SJCRH30 (cell line): ENCODE measurements at places on chromosomes 13 and 19. TPM values are rescaled to one million over a fixed set of nuclear protein-coding genes. Genes with fewer than 3 reads are reported as not detected.

DNA sequence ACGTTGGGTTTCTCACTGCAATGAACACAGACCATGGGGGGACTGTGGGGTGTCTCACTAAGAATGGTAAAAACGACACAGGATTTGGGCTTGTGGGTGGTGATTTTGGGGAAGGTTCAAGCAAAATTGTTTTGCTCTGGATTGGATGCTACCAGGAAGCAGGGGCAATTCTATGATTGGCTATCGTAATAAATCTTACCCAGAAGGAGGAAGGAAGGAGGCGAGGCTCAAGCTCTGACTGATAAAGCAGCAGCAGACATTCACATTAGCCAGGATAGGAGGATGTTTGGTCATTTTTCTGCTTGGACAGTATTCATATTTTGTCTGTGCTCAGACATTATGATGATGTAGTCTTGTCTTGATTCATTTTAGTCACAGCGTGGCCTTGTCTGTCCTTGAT lies 1.5 kb downstream of the ZNF576 start:
- H3K4me3 ChIP-seq = no peak overlapping the region
- peaks cover 3% of the 10 kb centered on the region for H3K36me3 ChIP-seq
- no peak overlapping the region for H3K27ac ChIP-seq
- no peak for DNase-seq

DNA sequence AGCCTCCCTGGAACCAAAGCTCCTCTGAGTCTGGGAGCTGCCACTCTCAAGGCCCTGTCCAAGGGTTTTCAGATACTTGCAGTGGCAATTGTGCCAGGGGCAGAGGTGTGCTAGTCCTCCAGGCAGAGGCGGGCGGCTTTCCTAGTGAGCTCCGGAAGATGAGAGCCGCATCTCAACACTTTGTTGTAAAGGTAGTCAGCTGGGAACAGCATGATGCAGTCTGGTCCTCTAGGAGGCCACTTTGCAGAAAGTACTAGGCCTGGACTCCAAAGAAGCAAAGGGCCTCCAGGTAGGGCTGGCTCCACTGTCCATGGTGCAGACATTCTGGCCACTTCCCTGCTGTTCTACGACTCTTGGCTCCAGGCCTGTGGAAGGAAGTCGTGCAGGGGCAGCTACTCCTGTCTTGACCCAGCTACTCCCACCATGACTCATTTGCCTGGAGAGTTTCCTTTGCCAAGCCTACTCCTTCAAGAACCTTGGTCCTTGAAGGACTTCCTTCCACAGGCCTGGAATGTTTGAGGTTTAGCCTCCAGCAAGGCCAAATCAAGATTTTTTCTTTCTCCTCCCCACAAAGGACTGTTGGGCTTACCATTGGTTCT lies 9.9 kb upstream of the ZNF536 start:
- no peaks in the 10 kb centered on the region for H3K36me3 ChIP-seq
- DNase-seq = no peak
- no peak overlapping the region for H3K4me3 ChIP-seq
- peaks cover 12% of the 10 kb centered on the region for H3K4me1 ChIP-seq

DNA sequence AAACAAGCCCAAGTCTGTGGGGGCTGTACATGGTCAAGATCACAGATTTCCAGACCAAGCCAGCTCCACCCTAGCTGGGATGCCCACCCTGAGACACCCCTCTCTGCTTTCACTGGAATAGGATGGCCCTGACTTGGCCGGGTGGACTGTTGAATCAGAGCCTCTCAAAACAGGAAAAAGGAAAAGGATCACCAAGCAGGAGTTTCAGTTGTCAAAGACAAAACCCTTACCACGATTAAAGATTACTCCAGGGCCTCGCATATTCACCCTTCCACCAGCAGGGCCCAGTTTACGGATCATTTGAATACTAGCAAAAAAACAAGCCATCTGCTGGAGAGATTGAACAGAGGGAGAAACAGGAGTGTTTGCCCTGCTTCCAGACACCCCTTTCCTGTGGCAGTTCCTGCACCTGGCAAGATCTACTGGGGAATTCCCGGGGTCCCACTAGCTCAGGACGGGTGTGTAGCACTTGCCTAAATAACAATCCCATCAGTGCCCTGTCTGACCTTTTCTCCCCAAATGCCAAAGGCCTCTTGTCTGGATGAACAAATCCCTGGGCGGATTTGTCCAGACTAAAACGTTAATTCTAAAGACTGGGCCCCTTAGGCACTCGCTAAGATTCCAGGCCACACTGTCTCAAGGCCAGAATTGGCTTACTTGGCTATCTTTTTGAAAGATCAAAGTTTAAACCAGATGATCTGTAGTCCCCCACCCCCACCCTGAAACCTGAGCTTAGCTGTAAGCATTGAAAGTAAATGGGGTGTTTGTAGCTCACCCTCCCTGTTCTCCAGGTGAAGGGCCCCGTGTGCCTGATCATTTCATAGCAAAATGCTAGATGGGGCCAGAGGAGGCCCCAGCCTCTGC lies 38.4 kb downstream of the ACTN4 start:
- peaks cover 12% of the 10 kb centered on the region for H3K36me3 ChIP-seq
- no peaks in the 10 kb centered on the region for H3K27me3 ChIP-seq
- no peak overlapping the region for H3K4me3 ChIP-seq

Gene SPRED3
- 1.1 and 2.3 TPM in 2 replicates for total RNA-seq

Gene GIPR
- total RNA-seq = 0.12 and 0.38 TPM in 2 replicates

- no peak overlapping the region for H3K4me3 ChIP-seq
- H3K36me3 ChIP-seq = no peaks in the 10 kb centered on the region
- no peaks in the 10 kb centered on the region for H3K27me3 ChIP-seq
- H3K27ac ChIP-seq = no peak overlapping the region
Observed at GRCh38 chr13:101149735-101150384, 266.4 kb downstream of the NALCN start.

Gene TSKS
- not detected in 2 replicates for total RNA-seq

DNA sequence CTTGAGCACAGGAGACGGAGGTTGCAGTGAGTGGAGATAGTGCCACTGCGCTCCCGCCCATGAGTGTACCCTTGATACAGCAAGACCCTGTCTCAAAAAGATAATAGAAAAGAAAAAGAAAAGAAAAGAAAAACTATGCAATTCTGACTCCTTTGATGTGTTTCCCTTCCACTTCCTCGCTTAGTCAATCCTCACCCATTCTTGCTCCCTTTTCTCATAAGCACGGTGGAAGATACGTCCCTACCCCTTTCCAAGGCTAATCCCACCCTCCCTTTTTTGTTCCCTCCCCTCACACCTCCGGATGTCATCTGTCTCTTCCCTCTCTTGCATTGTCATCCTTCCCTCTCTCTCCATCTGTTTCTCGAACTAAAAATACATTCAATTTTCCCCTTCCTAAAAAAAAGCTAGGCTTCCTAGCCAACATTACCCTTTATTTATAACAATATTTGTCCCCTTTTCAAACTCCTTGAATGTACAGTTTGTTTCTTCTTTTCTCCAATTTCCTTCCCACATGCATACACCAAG lies 40.5 kb upstream of the ITM2B start:
- no peak for DNase-seq
- no peaks in the 10 kb centered on the region for H3K36me3 ChIP-seq
- H3K27ac ChIP-seq = no peak overlapping the region
- no peak overlapping the region for H3K4me3 ChIP-seq
- H3K27me3 ChIP-seq = no peaks in the 10 kb centered on the region

- no peak for DNase-seq
- H3K4me3 ChIP-seq = no peak overlapping the region
- no peaks in the 10 kb centered on the region for H3K36me3 ChIP-seq
- H3K27me3 ChIP-seq = no peaks in the 10 kb centered on the region; the same call in 1 of the 2 replicates
- no peaks in the 10 kb centered on the region for H3K4me1 ChIP-seq
Observed at GRCh38 chr19:39057615-39058014, 25.3 kb upstream of the FBXO27 start.

Gene TTC9B
- total RNA-seq = not detected in 2 replicates

DNA sequence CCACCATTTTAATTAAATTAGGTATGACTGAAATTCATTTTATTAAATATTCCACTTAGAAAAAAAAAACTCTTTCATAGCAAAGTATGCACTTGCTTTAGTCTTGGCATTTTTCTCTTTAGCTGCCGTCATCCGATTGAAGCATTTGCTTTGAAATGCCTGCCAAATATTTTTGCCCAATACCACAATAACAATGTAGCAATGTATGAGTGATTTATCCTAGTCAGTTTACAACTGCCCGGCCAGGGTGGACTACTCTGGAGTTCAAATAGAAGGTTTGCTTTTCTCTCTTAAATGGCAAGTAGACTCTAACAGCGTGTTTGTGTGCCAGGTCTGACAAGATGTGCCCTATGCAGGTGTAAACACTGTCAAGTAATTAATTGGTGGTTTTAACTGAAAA lies 675.3 kb upstream of the SGCG start:
- DNase-seq = no peak
- no peak overlapping the region for H3K4me3 ChIP-seq
- H3K27me3 ChIP-seq = no peaks in the 10 kb centered on the region
- no peak overlapping the region for H3K27ac ChIP-seq

DNA sequence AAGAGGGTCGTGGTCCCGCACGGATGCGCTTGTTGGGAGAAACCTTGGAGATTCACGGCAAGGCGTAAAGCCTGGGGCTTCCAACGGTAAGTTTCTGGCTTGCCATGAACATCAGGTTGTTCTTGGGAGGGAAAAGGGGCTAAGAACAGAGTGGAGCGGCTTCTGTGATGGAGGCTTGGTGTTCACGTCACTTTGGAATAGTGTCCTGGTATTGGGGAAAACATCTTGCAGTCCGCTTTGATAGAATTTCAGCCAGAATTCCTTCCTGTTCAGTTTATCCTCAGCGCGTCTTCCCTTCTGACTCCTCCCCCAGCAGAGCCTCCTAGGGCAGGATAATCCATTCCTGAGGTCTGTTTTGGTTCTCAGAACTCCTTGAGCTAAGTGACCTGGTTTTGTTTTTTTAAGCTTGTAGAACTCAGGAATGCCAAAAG lies 2.0 kb downstream of the KCTD15 start:
- H3K4me3 ChIP-seq = peak overlapping the region; percentile 100
- H3K27me3 ChIP-seq = no peaks in the 10 kb centered on the region
- no peak for DNase-seq
- peaks cover 9% of the 10 kb centered on the region for H3K36me3 ChIP-seq
- H3K4me1 ChIP-seq = peaks cover 10% of the 10 kb centered on the region

DNA sequence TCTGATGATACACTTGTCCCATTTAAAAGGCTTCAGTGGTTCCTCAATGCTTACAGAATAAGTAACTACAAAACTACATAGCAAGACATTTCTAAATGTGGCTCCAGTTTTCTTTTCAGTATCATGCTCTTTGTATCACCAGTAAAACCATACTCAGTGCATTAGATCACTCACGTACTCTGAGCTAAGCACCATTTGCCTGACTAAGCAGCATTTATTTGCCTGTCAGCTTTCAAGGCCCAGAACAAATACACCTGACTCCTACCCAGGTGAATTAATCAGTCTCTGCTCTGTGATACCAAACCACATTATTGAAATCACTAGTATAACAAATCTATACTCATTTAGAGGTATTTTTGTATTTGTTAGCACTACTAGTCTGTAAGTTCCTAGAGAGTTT lies 47.4 kb upstream of the PCDH20 start:
- no peaks in the 10 kb centered on the region for H3K4me1 ChIP-seq
- no peak for DNase-seq
- no peaks in the 10 kb centered on the region for H3K27me3 ChIP-seq
- H3K4me3 ChIP-seq = no peak overlapping the region
- no peaks in the 10 kb centered on the region for H3K36me3 ChIP-seq

Gene EFNA2
- 1.0 and 2.8 TPM in 2 replicates for total RNA-seq

Gene HCST
- not detected in 2 replicates for total RNA-seq
